HT-29 (cell line): ENCODE measurements at places on chromosomes 6 and 20.

DNA sequence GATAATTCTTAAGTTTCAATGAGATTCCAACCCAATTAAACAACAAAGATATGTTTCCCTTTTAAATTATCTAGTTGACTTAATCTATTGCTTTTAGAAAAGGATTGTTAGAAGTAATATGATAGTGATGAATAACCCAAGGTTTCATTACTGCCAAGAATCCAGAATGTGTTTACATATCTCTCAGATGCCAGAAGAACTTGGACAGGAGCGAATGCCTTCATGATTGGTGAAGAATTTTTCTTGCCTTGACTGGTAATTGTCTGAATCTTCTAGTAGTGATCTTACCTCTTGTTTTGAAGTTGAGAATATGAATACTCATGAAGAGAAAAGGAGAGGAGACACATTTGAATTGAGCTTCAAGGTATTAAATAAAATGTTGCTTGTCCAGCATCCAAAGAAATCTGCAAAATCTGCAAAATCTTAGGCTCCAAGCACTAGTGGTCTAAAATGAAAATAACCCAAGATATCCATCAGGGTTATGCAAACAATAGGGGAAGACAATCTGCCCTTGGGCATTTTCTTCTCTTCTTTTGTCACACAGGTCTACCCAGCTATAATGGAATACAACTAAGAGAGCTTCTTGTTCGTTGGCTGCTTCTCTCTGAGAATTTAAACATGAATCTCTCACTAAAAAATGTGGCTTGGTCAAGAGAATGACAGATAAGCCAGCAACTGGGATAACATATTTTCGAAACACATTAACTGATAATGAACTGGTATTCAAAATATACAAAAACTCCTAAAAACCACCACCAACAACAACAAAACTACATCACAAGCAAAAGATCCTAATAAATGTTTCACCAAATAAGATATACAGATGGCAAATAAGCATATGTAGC lies 928.9 kb downstream of the EYS start:
- no peak for DNase-seq

GRCh38 chr6:124076336-124077048 lies 272.8 kb downstream of the NKAIN2 start:
- DNase-seq: no peak

DNA sequence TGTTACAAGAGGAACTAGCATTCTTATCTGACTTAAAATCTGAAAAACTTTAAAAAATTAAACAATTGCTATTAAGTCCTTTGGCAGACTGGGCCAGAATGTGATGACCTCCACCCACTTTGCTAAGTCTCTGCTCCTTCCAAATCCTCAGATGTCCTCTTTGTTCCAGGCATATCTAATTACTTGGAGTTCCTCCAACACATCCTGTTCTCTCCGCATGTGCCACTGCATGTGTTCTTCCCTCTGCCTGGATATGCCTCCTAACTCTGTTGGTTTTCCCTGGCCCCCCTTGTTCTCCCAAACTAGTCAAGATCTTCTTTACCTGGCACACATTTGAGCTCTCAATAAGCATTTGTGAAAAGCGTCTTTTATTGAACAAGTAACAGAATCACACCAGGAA lies 23.1 kb downstream of the ELOVL2 start:
- no peak for DNase-seq

DNA sequence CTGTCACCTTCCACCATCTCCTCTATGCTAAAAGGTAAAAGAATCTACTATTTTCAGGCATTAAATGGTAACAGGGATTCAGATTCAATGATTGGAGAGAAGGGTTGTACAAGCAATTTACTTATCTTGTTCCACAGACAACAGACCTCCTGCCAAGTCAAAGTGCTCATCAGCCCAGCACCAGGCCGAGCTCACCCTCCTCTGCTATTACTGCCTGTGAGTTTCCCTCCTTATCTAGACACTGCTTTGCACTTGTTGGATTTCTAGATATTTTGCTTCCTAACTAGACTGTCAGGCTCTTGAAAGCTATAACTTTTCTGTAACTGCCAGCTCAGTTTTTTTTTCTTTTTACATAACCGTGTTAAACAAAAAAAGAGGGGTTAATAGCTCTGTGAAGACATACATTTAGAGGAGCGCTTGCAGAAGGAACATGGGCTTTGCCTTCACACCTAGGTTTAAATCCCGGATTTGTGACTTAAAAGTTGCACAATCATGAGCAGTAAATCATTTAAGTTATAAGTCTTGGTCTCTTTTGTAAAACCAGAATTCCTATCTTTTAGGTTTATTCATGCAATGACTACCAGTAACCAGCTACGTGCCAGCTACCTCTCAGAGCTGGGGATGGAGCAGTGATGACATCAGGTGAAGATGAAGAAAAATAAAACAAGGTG lies 1.1 kb upstream of the FAM162B start:
- no peak for DNase-seq

GRCh38 chr20:49877386-49877921 lies 37.9 kb downstream of the SPATA2 start:
- DNase-seq: no peak

DNA sequence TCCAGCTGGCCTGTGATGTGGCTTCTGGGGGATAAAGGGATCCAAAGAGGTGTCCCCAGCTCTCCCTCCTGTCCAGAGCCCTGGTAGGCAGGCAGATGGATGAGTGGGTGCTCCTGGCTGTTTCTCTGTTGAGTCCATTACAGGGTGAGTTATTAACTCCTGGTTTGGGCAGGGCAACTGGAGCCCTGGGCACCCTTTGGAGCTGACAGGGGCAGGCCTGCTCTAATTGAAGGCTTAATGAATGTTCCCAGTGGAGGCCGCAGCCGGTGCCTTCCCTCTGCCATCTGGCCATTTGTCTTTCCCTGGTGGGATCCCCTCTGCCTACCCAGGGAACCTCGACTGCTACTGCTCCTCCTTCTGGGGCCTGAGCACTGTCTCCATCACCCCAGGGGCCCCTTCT lies 44.7 kb upstream of the MLN start:
- no peak for DNase-seq

DNA sequence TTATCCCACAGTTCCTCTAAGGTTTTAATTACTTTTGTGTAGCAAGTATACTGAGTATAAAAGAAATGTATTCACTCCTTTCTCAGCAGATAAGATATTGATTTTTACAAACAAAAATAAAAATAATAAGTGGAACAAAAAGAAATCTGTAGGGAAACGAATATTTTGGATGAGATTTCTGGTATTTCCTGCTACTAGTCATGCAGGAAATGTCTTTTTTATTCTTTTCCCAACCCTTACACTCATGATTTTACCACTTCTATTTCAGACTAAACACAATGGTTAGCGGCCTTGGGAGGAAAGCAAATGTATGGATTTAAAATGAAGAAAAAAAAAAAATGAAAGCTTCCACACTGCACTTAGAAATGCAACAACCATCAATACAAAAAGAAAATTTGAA lies 580.5 kb upstream of the MARCKS start:
- no peak for DNase-seq

DNA sequence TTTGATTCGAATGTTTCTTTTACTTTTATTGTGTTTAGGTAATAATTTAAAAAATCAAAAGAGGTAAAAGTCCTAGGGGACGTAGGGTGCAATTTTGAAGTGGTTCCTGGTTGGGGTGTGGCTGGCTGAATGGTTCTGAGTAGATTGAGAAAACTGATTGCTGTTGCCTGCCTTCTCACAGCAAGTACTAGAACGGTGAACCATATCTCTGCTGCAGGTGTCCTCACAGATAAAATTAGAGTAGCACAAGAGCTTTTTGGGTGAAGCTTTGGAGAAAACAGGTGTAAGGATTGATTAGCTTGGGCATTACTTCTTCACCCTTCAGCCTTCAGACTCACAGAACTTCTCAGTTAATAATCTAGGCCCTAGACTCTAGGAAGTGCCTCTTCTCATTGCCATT lies 19.8 kb upstream of the GJA10 start:
- no peak for DNase-seq

DNA sequence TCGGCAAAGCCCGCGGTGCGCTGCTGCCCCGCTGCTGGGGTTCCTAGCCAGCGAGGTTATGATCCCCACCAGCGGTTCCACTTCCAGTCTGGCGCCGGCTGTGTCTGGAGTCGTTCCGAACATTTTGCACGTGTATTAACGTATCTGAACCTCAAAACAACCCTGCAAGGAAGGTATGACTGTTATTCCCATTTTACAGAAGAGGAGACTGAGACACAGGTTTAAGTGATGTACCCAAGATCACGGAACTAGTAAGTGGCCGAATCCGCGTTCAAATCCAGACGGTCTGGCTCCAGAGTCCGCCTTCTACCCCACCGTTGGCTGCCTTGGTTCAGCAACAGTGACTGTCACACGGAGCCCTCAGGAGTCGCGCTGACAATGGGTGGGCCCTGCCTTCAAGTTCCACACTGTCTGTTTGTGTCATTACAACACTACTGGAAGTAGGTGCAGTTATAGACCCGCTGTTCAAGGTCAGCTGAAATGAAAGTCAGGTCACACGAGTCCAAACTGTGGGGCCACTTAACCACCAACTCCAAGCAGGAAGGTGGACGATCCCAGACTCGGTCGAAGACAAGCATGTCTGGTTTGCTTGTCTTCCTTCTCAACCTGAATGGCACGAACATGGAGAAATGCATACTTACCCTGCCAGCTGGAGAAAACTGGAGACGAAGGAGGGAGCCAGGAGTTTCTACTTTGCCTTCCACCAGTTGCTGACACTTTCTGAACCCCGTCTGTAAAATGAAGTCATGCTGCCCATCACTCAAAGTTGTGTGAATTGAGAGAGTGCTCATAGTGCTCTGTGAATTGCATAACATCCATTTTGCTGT lies 803 bp upstream of the SRXN1 start:
- no peak for DNase-seq

- DNase-seq: no peak
Measured at GRCh38 chr20:36390719-36391415, 84.7 kb downstream of the DLGAP4 start.

DNA sequence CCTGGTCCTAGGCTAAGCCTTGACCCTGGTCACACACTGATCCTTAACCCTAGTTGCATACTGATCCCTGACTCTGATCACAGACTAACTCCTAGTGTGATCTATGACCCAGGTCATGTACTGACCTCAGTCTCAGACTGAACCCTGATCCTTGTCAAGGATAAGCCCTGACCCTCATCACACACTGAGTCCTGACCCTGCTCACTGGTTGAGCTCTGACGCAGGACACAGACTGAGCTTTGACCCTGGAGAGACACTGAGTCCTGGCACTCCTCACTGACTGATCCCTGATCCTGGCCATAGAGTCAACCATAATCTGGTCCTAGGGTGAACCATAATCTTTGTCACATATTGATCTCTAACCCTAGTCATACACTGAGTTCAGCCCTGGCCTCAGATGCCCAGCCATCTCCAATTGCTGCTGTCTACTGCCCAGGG lies 37.9 kb downstream of the KCNB1 start:
- no peak for DNase-seq

DNA sequence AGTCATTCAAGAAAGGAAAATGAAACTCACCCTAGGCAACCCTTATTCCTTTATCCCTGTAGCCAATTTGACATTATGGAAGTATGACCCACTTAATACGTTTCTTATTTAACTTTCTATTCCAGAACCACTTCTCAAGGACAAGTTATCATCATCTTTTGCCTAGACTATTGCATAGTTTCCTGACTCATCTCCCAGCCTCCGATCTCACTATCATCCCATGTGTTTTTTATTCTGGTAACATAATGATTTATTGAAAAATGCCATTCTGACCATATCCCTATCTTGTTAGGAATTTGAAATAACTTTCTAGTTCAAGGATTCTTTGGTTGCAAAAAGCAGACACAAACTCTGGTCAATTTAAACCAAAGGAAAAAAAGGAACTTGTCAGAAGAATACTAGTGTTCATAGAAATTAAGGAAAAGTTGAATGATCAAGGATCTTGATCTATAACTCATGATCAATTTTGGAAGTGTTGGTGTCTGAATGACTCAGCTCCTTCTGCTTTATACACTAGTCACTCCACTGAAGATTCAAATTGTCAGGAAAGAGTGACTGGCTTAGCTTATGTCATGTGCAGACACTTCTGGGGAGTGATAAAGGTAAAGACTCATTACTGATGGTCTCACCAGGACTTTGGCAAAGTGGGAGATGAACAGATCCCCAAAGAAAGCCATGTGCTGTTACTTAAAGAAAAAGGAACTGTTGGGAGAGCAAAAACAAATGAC lies 8.5 kb upstream of the TINAG start:
- no peak for DNase-seq

- DNase-seq: peak; percentile 47
Measured at GRCh38 chr20:63625771-63626423, 1.0 kb downstream of the GMEB2 start.
